ENCODE measurements at places on chromosomes 4 and X.

DNA sequence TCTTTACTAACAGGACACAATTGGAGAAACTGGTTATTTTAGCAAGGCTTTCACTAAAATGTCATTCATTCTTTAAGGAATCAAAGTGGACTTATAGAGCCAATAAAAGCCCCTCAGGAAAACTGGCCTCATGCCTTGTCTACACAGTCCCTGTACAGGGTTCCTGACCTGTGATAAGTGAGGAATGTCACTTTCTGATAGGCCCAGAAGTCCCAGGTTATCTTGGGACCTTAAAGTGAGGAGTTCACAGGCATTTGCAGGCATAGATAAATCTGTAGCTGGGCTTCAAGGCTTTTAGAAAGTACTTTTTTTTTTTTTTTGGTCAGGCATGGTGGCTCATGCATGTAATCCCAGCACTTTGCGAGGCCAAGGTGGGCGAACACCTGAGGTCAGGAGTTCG, 19.4 kb upstream of the STPG2 start:
- DNase-seq, result no peak

GRCh38 chrX:25737540-25737939, 400.6 kb upstream of the MAGEB18 start:
- DNase-seq, result no peak

- DNase-seq, result no peak
These were observed 151.3 kb upstream of the JADE1 start for GRCh38 chr4:128658214-128658631.

GRCh38 chr4:110867251-110867960, 244.5 kb upstream of the PITX2 start:
- DNase-seq, result peak; percentile 14

DNA sequence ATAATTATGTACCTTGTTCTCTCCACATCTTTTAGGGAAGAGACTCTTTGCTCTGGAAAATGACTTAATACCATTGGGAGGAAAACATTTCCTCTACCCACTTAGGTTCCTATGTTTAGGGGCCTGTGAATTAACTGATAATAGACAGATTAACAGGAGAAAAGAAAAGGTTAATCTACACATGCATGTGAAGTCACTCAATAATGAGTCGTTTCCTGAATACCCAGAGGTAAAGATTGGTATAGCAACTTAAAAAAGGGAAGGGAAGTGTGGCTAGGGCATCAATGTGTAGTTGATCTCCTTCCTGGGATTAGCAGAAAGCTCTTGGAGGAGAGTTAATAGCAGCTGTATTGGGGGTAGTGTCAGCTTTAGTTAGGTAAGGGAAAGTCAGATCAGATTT, 419.5 kb upstream of the ATOH1 start:
- no peak for DNase-seq

Measured in fibroblast of skin of right biceps (primary cell).